ENCODE measurements at places on chromosomes 16 and 17.

DNA sequence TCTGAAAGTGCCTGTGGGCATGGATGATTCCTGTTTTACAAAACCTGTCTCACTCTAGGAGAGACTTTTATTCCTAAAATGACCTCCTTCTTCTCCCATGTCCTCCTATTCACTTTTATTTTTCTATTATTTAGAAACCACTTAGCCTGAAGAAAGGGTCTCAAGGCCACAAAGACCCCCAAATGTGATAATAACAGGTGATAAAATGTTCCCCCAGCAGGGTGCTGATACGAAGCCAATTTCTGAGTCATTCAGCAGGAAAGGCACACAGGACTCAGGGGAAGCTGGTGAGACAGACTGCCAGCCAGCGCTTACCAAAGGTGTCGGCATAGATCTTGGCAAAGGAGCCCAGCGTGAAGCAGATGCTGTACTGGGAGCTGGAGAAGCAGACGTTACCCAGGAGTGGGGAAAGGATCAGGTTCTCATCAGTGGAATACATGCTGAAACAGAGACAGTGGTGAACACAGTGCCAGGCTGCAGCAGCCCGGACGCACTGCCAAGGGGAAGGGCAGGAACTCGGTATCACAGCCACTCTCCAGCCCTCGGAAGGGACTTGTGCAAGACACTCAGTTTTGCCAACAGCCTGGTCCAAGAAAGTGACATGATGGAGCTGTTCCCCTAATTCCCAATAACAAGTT lies 24.6 kb downstream of the HIGD1B start:
- no peak for DNase-seq

DNA sequence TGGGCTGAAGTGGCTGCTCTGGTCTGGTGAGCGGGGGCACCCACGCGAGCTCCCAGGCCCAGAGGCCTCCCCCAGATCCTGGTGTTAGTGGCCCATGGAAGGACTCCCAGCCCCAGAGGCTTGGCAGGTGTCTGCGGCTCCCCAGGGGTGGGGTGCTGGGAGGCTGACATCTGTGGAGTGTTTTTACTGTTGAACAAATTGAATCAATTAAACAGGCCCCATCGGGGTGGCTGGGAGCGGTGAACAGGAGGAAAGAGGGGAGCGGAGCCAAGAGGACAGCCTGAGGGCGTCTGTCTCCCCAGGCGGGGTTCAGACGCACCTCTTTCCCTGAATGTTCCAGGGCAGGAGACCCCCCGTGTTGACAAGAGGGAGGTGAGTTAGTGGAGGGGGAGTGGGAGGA lies 29.9 kb downstream of the ACTG1 start:
- DNase-seq: no peak

DNA sequence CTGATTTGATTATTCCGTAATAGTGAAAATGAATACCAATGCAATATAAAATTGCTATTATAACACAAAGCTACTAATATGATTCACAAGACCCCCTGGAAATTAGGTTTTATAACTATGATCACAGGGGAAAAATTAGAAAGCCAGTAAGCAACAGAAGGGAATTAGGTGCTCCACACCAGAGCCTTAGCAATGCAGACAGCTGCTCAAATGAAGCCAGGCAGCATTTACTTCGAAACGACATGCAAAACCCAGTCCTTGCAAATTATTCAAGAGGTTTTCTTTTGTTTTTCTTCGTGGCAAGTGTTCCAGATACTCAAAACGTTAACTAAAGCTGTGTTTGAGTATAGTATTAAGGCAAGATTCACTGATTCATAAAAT lies 47.9 kb downstream of the TOX3 start:
- DNase-seq: no peak

GRCh38 chr17:56475116-56475515 lies 118.4 kb upstream of the NOG start:
- DNase-seq: no peak

GRCh38 chr16:17334096-17334495 lies 136.7 kb downstream of the XYLT1 start:
- peak; percentile 65 for DNase-seq

DNA sequence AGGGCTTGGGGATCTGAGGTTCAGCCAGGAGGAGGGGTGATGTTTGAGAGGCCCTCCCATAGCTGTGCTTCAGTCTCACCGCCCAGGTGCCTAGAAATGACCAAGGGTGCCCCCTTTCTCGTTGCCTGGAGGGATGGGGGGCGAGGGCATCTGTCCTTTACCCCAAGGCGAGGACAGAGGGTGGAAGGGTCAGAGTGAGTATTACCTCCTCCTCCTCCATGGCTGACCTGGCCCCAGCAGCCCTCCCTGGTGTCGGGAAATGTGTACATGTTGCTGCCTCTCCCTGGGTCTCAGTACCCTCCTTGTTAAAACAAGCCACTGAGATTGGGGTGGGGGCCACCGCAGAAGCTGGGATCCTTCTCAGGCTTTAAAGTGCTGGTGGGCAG lies 2.4 kb downstream of the NECAB2 start:
- DNase-seq: no peak

DNA sequence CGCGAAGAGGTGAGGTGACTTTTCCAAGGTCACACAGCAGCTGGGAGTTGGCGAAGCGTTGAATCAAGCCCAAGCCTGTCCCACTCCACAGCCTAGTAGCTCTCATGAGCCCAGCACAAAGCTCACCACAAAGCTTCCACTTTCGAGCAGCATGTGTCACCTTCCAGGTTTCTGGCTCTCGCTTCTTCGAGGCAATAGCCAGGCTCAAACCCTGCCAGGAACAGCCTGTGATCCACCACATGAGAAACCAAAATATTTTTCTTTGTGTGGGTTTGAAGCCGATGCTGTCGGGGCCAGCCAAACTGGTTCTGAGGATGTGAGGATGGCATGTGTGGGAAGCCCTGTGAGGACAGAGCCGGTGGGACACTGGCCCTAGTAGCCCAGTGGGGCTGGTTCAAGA lies 68.1 kb downstream of the COG7 start:
- DNase-seq: no peak

- DNase-seq: no peak
Measured at GRCh38 chr16:50359626-50360025, 9.2 kb downstream of the BRD7 start.

GRCh38 chr16:73068541-73069401 lies 20.8 kb upstream of the ZFHX3 start:
- peak; percentile 99 for DNase-seq

- DNase-seq: peak; percentile 70
Measured at GRCh38 chr17:78672005-78672404, 94.8 kb upstream of the DNAH17 start.

- peak; percentile 32 for DNase-seq
Measured at GRCh38 chr17:50565402-50566350, 5.2 kb downstream of the CACNA1G start.

- DNase-seq: peak; percentile 80
Measured at GRCh38 chr17:17819561-17819995, 17.2 kb downstream of the SREBF1 start.

GRCh38 chr16:473046-474043 lies 47.9 kb downstream of the RAB11FIP3 start:
- no peak for DNase-seq

DNA sequence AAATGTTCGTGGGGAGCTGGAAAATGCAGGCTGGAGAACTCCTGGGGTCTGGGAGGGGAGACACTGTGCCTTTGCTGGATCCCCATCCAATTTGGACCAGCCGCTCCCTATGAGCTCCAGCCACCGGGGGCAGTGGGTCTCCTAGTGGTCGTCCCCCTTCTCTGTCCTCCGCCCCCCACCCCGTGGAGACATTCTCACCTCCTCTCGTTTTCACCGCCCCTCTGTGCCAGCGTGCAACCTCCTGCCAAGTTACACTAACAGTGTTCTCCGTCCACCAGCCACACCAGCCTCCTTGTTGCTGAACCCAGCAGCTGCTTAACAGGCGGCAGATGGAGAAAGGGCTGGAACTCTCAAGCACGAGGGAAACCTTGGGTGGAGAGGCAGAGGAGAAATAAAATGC lies 67.4 kb upstream of the SOX9 start:
- no peak for DNase-seq

- no peak for DNase-seq
Measured at GRCh38 chr17:8087952-8088230, 375 bp upstream of the ALOX12B start.

DNA sequence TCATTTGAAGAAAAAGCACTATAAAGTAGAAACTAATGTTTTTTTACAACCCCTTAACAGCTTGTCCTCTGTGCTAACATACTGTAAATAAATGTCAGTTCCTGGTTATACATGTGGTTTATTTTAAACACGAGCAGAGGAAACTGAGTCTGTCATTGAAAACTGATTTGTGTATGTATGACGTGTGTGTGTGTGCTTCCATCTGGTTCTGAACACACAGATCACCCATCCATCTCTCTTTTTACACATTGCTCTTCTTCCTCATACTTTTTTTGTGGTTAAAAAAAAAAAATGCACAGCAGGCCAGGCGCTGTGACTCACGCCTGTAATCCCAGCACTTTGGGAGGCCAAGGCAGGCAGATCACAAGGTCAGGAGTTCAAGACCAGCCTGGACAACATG lies 49.5 kb downstream of the ZNF423 start:
- peak; percentile 63 for DNase-seq

DNA sequence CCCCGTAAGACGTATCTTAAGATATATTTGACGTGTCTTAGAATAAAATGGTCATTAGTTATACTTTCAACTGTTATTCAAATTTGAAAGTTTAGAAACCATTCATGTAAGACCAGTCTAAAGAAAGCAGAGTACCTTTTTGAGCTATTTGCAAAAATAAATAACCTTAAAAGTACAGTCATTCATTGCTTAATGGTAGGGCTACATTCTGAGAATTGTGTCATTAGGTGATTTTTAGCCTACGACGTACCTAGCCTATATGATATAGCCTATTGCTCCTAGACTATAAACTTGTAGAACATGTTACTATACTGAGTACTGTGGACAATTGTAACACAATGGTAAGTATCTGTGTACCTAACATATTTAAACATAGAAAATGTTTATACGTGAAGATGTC lies 139.2 kb downstream of the PHKB start:
- DNase-seq: no peak

DNA sequence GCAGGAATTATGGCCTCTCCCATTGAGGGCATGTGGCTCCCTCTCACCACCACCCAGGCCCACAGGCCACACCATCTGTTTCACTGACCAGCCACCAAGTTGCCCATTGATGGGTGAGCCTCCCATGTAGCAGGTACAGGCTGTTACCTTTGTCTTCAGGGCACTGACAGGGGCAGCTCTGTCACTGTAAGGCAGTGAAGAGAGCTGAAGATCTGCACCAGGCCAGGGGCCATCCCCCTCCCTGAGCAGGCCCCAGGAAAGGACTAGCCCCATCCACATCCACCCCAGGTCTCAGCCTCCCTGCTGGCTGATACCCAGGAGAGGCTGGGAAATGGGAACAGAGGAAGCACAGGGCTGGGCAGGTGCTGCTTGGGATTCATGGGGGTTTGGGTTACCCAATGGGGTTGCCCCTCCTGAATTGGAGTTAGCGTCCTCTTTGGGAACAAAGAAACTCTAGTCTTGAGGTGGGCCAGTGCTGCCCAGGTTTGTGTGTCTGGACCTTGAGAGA lies 1691.4 kb downstream of the TP53TG3F start:
- no peak for DNase-seq

DNA sequence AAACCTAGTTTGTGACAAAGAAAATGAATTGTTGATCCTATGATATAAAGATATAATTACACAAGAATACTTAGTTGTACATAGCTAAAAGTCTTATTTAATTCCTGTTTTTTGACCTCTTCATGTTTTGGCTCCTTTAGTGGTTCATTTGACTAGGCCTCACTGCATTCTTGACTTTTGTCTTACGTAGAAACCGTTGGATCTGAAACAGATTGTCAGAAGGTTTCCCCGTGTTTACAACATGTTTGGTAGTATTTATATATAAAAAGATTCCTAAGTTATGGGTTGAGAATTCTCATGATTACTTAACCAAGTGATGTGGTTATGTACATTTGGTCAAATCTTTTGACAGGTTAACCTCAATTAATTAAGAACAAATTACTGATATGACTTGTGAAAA lies 162.8 kb downstream of the BCAS3 start:
- DNase-seq: no peak

DNA sequence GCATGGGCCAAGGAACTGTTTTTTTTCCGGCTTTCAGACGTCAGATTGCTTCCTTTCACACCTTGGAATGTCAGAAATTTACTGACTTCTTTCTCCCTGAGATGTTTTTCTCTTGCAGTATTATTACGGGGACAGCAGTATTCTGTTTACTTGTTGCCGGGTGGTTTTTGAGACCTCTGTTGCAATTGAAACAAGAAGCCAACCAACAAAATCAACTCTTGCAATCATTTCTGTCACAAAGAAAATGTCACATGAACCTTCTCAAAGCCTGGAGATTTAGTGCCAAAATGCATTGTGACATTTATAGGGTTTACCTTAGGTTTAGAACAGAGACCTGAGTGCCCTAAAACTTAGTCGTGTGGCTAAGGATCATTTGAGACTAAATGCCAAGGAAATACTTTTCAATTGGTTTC lies 174.3 kb downstream of the MAP2K6 start:
- no peak for DNase-seq

GRCh38 chr16:81558077-81558443 lies 113.5 kb downstream of the CMIP start:
- no peak for DNase-seq

GRCh38 chr17:28053044-28053670 lies 10.7 kb downstream of the NLK start:
- peak; percentile 15 for DNase-seq

DNA sequence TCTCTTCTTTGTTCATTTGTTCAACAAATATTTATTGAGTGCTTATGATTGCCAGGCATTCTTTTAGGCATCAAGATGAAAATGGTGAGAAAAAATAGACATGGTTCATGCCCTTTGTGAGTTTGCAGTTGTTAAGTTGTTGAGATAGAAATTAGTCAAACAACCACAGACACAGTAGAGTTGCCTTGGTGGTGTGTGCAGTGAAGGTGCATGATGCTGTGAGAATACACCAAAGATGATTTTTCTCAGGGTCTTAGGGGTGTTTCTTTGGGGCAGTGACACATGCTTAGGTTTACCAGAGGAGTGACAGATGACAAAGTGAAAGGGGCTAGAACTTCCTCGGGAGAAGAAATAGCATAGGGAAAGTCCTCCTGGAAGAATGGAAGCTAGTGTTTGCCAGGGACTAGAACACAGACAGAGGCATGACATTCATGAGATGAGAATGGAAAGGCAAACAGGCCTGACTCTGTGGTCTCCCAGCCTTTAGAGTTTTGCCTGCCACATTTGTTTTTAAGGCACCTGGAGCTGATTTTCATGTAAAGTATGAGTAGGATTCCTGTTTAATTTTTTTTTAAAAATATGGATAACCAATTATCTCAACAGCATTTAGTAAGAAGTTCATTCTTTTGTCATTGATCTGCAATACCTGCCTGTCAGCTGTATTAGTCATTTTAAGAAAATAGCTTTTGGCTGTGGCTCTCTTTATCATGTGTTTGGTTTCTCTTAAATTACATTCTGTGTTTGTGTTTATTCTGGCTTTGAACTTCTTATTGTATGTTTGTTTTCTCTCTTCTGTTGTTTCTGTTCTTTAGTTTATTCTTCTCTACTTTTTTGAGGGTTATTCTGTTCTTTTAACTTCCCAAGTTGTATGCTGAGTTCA lies 36.6 kb downstream of the CYLD start:
- DNase-seq: no peak

DNA sequence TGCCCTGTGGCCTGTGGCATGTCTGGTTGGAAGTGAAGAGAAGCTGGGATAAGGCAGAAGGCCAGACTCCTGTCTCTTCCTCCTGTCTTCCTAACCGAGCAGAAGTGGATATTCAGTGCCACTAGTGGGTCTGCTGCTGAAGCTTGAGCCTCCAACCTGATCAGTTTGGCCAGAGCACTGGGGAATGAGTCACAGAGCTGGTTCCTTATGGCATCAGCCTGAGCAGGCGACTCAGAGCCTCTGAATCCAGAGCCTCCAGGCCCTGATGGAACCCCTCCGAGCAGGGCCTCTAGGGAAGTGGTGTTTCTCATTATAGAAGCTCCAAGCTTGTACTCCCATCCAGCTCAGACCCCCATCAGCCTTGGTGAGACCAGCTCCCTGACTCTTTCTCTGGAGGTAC lies 2.0 kb downstream of the WSCD1 start:
- DNase-seq: peak; percentile 26
